ENCODE measurements at places on chromosomes 12 and 14.

DNA sequence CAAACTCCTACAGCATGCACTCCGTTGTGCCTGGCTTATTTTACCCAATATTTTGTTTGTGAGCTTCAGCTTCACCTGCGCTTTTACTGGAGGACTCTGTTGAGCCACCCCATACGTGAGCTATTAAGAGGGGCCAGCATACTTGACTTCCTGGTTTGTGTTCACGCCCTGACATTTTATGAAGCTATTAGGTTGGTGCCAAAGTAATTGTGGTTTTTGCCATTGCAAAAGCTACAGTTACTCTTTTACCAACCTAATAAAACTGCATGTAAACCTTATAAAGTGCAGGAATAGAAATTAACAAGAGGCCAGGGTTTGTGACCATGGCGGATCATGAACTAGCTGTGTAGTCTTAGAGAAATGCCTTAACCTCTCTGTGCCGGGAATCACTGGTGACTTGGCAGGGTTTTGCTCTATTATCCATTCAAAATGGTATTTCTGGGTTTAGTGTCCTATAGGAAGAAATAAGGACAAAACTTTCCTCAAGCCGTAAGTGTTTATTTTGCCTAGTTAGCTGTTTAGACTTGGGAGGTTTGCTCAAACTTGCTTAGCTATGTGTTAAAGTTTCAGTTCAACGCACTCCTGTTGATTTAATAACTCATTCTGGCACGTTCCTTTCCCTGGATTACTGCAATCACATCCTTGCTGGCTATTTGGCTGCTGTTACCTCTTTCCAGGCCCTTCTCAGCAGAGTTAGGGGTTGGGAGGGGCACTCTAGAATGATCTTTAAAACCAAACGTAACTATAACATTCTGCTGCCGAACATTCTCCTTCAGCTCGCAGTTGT lies 1027.6 kb downstream of the BCL11B start:
- H3K27me3 ChIP-seq, result no peaks in the 10 kb centered on the region
- H3K27ac ChIP-seq, result no peak overlapping the region
- peaks cover 3% of the 10 kb centered on the region for H3K4me1 ChIP-seq
- H3K36me3 ChIP-seq, result no peaks in the 10 kb centered on the region
- no peak for DNase-seq

- H3K27ac ChIP-seq, result peak overlapping the region; percentile 98
- H3K4me3 ChIP-seq, result peak overlapping the region; percentile 93
- DNase-seq, result no peak
- H3K27me3 ChIP-seq, result no peaks in the 10 kb centered on the region
- H3K4me1 ChIP-seq, result peaks cover 40% of the 10 kb centered on the region
Observed at GRCh38 chr14:64501411-64502171, 2.0 kb downstream of the ZBTB25 start.

DNA sequence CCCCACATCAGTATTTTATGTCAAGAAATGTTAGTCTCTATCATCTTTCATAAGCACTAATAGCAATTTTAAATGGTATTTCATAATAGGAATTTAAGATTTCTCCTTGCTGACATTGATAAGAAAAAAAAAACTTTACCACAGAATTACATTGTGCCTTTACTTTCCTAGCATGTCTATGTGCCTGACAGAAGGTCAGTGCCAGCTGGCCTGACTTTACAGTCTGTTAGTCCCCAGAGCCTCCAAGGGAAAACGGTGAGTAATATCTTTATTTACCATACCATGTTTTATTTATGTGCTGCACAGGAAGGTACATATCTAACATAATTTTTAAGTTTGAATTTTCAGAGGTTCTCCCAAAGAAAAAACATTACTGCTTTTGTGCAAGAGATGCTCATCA lies 152.0 kb upstream of the AEBP2 start:
- H3K27ac ChIP-seq, result no peak overlapping the region
- peaks cover 11% of the 10 kb centered on the region for H3K36me3 ChIP-seq
- no peak for DNase-seq

- H3K4me3 ChIP-seq, result no peak overlapping the region
- no peaks in the 10 kb centered on the region for H3K27me3 ChIP-seq
- no peak overlapping the region for H3K27ac ChIP-seq
- peaks cover 66% of the 10 kb centered on the region for H3K36me3 ChIP-seq
Observed at GRCh38 chr12:100329800-100330199, 27.1 kb upstream of the SLC17A8 start.

- H3K27me3 ChIP-seq, result no peaks in the 10 kb centered on the region
- H3K27ac ChIP-seq, result no peak overlapping the region
- H3K36me3 ChIP-seq, result no peaks in the 10 kb centered on the region
- H3K4me3 ChIP-seq, result no peak overlapping the region
Observed at GRCh38 chr14:56102941-56103340, 15.3 kb upstream of the PELI2 start.

- no peaks in the 10 kb centered on the region for H3K4me1 ChIP-seq
- no peaks in the 10 kb centered on the region for H3K27me3 ChIP-seq
- no peak for DNase-seq
- H3K36me3 ChIP-seq, result peaks cover 54% of the 10 kb centered on the region
Observed at GRCh38 chr12:48077111-48077510, 28.8 kb downstream of the SENP1 start.

- no peak for DNase-seq
- H3K27me3 ChIP-seq, result no peaks in the 10 kb centered on the region
- H3K4me1 ChIP-seq, result peaks cover 9% of the 10 kb centered on the region
- no peaks in the 10 kb centered on the region for H3K36me3 ChIP-seq
- no peak overlapping the region for H3K27ac ChIP-seq
Observed at GRCh38 chr14:90842726-90843125, 26.5 kb upstream of the TTC7B start.

DNA sequence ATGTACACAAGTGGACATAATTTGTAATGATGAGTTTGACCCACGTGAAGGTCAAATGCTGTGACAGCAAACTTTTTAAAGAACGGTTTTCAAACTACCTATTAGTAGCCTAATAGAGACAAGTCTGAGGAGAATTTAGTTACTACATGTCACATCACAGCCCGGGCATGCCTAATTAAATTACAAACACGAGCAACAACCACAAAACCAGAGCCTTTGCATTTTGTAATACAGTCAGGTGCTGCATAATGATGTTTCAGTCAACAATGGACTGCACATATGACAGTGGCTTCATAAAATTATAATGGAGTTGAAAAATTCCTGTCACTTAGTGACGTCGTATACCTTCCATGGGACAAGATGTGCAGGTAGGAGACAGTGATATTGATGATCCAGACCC lies 274.5 kb downstream of the DACT1 start:
- no peak overlapping the region for H3K27ac ChIP-seq
- H3K36me3 ChIP-seq, result no peaks in the 10 kb centered on the region
- no peak for DNase-seq
- H3K4me1 ChIP-seq, result no peaks in the 10 kb centered on the region

DNA sequence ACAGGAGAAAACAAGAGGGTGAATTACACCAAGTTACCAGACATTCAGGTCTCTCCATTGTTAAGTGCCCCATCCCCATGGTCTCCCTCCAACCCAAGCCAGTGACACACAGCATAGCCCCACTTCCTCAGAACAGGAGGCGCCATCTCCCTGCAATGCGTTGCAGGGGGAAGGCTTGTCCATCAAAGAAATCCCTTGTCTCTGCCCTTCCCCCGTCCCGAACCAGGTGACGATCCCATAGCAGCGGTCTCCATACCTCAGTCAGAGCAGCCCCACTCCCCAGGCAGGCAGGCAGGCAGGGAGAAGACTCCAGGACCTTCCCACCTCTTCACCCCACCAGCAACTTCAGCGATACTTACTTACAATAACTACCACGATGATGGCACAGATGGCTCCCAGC lies 5.9 kb downstream of the VAMP1 start:
- H3K36me3 ChIP-seq, result peaks cover 64% of the 10 kb centered on the region
- no peak overlapping the region for H3K27ac ChIP-seq
- no peak for DNase-seq
- peaks cover 46% of the 10 kb centered on the region for H3K4me1 ChIP-seq
- no peaks in the 10 kb centered on the region for H3K27me3 ChIP-seq

GRCh38 chr12:93183940-93184671 lies 193.6 kb upstream of the NUDT4 start:
- no peaks in the 10 kb centered on the region for H3K27me3 ChIP-seq
- peak overlapping the region; percentile 65 for H3K27ac ChIP-seq
- no peak for DNase-seq
- no peak overlapping the region for H3K4me3 ChIP-seq
- peaks cover 22% of the 10 kb centered on the region for H3K4me1 ChIP-seq

- no peaks in the 10 kb centered on the region for H3K27me3 ChIP-seq
- H3K4me3 ChIP-seq, result no peak overlapping the region
- no peaks in the 10 kb centered on the region for H3K36me3 ChIP-seq
Observed at GRCh38 chr14:34707722-34708121, 6.7 kb downstream of the CFL2 start.

DNA sequence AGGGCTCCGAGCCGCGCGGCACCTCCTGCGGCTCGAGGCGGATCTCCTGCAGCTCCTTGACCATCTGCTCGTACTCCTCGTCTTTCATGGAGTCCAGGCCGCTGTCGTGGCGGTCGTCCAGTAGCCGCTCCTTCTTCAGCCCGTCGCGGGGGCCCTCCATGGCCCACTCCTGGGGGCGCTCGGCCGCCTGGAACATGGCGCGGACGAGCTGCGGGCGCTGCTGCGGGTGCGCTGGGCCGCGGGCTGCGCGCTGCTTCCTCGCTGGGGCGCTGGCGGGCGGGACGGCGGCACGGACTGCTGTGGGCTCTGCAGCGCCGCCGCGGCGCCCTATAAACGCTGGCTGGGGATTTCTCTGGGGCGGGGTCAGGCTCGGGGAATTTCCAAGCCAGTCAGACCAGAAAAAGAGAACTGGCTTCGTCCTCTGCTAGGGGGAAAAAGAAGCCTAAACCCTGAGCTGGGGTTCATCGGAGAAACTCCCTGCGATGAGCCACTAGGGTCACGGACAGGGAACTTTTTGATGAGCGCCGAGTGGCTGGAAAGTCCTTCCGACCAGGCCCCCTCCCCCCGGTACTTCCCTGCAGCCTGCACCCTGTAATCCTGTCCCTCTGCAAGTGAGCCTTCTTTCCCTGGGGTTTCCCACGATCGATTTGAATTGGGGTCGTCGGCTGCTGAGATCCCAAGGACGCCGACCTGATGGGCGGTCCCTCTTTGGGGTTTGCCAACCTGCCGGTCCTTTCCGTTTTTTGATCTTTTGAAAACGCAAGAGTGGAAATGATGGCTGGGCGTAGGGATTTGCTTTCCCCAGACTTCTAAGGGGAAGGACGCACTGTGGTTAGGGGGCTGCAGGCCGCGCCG lies at the start of gene NFKBIA:
TSS of gene NFKBIA (minus strand) at position 301 of the 855 bp plus-strand sequence. CDS start at position 196, 105 bp downstream.
- peak; percentile 95 for DNase-seq
- H3K36me3 ChIP-seq, result peaks cover 37% of the 10 kb centered on the region
- H3K27ac ChIP-seq, result peak within 1 kb of the TSS; percentile 100
- H3K4me1 ChIP-seq, result peaks cover 65% of the 10 kb centered on the region
- H3K27me3 ChIP-seq, result no peaks in the 10 kb centered on the region
- peak within 1 kb of the TSS; percentile 97 for H3K4me3 ChIP-seq

- no peaks in the 10 kb centered on the region for H3K36me3 ChIP-seq
- no peaks in the 10 kb centered on the region for H3K27me3 ChIP-seq
- H3K4me1 ChIP-seq, result peaks cover 29% of the 10 kb centered on the region
- H3K4me3 ChIP-seq, result no peak overlapping the region
- no peak for DNase-seq
Observed at GRCh38 chr14:35374263-35374712, 30.3 kb downstream of the NFKBIA start.

DNA sequence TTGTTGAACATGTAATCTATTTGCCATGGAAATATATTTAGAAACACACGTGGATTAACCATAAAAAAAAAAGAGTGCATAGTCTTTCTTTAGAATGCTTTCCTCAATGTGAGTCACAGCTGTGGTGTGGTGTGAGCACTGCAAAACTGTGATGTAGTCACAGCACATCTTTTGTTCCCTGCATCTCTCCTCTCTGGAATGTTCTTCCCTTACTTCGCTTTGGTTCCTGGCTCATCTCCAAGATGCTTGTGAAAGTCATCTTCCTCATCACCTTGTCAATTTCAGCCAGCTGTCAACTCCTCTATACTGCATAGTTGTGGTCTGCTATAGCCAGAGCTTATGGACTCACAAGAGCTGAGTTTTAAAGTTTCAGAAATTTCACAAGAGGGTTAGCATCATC lies 60.2 kb downstream of the STAB2 start:
- H3K4me3 ChIP-seq, result no peak overlapping the region
- no peaks in the 10 kb centered on the region for H3K27me3 ChIP-seq
- no peaks in the 10 kb centered on the region for H3K4me1 ChIP-seq
- H3K36me3 ChIP-seq, result no peaks in the 10 kb centered on the region

GRCh38 chr12:6699989-6700645 lies 498 bp downstream of the PIANP start:
- H3K4me3 ChIP-seq, result peak overlapping the region; percentile 45
- H3K36me3 ChIP-seq, result no peaks in the 10 kb centered on the region
- no peak overlapping the region for H3K27ac ChIP-seq
- no peak for DNase-seq
- peaks cover 94% of the 10 kb centered on the region for H3K27me3 ChIP-seq
- peaks cover 16% of the 10 kb centered on the region for H3K4me1 ChIP-seq

DNA sequence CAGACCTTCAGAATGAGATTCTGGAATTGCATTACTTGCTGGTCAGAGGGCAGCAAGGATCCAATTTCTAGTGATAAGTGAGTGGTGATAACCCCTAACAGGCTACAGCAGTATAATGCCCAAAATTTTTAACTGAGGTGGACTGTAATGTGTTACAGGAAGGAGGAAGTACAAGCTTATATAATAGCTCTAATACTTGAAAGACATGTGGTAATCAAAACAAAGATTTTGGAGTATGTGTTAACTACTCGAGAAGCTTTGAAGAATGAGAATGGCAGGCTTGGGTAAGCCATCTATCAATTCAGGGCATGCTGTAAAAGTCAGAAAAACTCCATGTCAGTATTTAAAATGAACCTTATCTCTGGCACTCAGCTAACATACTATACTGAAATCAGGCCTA lies 70.5 kb downstream of the ANKS1B start:
- H3K27ac ChIP-seq, result no peak overlapping the region
- no peak for DNase-seq
- H3K4me3 ChIP-seq, result no peak overlapping the region
- H3K36me3 ChIP-seq, result no peaks in the 10 kb centered on the region
- H3K27me3 ChIP-seq, result no peaks in the 10 kb centered on the region
- H3K4me1 ChIP-seq, result peaks cover 3% of the 10 kb centered on the region

- H3K4me1 ChIP-seq, result peaks cover 55% of the 10 kb centered on the region
- H3K27me3 ChIP-seq, result no peaks in the 10 kb centered on the region
- no peak for DNase-seq
- no peak overlapping the region for H3K4me3 ChIP-seq
Observed at GRCh38 chr12:47752121-47752520, 6.6 kb downstream of the RAPGEF3 start.

GRCh38 chr12:68106160-68106559 lies 53.4 kb downstream of the IFNG start:
- H3K4me1 ChIP-seq, result no peaks in the 10 kb centered on the region
- no peaks in the 10 kb centered on the region for H3K27me3 ChIP-seq
- H3K4me3 ChIP-seq, result no peak overlapping the region
- H3K36me3 ChIP-seq, result no peaks in the 10 kb centered on the region
- no peak overlapping the region for H3K27ac ChIP-seq

- no peak overlapping the region for H3K27ac ChIP-seq
- peaks cover 21% of the 10 kb centered on the region for H3K36me3 ChIP-seq
- H3K27me3 ChIP-seq, result no peaks in the 10 kb centered on the region
- peak; percentile 52 for DNase-seq
- H3K4me1 ChIP-seq, result peaks cover 10% of the 10 kb centered on the region
- H3K4me3 ChIP-seq, result no peak overlapping the region
Observed at GRCh38 chr12:7144414-7145120, 14.4 kb downstream of the CLSTN3 start.
